ENCODE measurements at places on chromosomes 5 and 9.

- DNase-seq, result no peak
These were observed 8.6 kb upstream of the ZNF169 start for GRCh38 chr9:94250456-94250855.

DNA sequence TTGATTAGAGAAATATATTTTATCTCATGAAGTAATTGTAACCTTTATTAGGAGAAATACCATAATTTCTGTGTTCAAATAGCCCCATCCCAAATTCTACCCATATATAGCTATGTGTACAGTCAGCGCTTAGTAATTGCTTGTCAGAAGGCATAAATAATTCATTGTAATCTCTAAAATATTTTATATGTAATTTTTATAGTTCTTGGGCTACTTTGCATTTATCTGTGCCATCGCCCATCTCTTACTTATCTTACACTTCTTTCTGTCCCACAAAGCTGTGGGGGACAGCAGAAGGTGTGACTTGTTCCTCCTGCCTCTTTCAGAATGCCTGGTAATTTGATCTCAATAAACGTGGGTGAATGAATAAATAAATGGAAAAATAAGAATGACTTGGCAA is 5.5 kb downstream of the ADAMTSL1 start:
- DNase-seq, result no peak

- DNase-seq, result no peak
These were observed 68.6 kb downstream of the ERMP1 start for GRCh38 chr9:5764130-5764868.

GRCh38 chr9:123616707-123617106 is 260.7 kb downstream of the CRB2 start:
- no peak for DNase-seq

DNA sequence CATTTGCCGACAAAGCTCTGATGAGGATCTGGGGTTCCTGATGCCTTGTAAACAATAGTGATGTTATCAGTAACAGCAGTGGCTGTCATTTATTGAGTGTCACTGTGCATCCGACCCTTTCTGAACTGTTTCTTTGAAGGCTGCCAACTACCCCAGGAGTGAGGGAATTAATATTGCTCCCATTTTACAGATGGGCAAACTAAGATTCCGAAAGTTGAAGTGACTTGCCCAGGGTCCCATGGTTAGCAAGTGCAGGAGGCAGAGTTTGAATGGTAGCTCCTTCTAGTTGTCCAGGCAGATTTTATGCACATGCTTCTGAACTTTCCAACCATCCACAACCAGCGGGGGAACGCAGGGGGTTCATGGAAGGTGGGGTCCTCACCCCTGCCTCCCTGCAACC is 81.9 kb downstream of the COL27A1 start:
- DNase-seq, result no peak

DNA sequence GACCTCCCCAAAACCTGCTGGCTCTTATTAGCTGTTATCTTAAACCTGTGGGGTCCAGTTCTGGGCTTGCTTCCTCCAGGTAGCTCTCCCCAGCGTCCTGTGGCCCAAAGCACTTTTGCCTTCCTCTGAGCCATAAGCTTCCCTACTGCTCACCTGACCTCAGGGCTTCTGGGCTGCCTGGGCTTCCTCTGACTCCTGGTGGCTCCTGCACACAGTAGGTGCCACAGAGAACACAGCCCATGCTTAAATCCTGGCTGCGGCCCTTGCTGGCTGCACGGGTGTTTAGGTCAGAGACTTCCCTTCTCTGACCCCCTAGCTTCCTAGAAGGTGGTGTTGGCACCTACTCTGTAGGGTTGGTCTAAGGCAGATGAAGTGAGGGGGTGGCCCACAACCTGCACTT is 2.5 kb downstream of the RALGDS start:
- no peak for DNase-seq

DNA sequence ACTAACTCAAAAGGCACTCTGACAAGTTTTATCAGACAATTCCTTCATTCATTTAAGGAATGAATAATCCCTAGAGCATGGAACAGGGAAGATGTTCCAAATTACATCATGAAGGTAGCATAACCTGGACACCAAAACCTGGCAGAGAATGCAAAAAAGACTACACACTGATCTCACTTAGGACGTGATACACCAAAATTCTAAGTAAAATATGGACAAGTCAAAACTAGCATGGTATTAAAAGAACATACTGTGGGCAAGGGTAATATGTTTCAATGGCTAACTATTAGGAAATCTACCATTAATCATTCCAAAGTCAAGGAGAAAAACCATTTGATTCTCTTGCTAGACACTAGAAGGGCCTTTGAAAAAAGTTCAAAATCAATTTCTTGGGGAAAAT is 176.5 kb downstream of the HSPA4 start:
- no peak for DNase-seq

GRCh38 chr5:42876375-42876844 is 64.7 kb upstream of the SELENOP start:
- DNase-seq, result no peak

DNA sequence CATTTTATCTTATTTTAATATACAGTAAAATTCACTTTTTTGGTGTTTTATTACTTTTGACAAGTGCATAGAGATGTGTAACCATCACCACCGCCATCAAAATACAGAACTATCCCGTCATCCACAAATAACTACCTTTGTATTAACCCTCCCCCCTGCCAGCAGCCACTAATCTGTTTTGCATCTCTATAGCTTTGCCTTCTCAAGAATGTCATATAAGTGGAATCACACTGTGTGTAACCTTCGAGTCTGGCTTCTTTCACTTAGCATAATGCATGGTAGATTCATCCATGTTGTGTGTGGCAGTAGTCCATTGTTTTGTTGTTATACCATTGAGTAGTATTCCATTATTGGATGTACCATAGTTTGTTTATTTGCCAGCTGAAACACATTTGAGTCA is 98.8 kb downstream of the BOD1 start:
- no peak for DNase-seq

DNA sequence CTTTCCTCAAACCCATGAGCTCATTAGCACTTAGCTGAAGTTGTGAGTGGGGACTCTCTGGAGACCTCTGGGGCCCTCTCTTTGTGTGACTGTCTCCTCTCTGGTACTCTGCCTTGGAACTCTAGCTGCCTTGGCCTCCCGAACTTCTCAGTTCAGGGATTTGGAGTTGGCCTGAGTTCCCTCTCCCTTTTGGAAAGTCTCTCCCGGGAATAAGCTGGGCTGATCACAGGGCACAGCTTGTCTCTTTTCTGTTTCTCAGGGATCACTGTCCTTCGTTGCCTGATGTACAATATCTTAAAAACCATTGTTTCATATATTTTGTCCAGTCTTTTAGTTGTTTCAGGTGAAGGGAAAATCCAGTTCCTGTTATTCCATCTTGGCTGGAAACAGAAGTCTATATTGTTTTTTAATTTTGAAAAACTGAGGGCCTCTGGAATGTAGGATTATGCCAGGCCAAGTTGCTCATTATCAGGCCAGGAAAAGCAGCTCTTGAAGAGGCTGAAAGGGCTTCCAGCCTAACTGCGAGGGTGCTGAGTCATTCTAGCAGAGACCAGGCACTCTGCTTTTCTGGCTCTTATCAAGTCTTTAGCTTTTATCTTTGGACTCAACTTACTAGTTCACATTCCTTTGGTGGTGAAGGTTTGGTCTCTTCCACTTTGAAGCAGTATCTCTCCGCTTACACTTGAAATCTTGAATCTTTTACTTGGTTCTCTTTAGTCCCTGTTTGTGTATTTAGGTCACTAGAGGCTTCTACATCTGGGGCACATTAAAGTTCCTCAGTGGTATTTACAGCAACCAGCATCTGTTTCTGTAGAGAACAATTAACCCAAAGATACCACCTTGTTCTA is 8.4 kb upstream of the RGS3 start:
- DNase-seq, result no peak

DNA sequence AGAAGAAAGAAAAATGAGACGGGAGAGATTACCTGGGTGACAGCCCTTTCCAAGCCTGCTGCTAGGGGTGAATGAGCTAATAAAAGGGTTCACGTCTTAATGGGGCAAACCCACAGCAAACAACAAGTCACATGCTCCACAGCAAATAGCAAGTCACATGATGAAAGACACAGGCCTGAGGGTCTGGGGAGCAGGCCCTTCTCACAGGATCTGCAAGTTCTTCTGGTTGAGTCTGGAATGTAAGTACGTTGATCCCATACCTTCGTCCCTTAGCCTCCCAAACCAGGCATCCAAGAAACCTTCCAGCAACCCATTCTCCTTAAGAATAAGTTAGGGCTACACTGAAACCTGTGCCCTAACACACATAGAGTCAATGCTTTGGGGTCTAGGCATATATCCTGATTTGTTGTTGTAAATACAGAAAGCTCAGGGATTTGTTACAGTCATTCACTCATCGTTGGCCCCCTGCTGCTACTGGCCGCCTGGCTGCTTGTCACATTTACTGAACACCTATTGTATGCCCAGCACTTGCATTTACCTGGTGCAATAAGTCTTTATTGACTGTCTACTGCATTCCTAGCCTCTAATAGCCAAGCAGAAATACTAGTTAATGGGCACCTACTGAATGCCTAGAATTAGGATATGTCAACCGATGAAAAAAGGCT is 43.3 kb upstream of the MSX2 start:
- DNase-seq, result no peak

GRCh38 chr5:169335806-169336205 is 34.9 kb upstream of the SLIT3 start:
- no peak for DNase-seq

DNA sequence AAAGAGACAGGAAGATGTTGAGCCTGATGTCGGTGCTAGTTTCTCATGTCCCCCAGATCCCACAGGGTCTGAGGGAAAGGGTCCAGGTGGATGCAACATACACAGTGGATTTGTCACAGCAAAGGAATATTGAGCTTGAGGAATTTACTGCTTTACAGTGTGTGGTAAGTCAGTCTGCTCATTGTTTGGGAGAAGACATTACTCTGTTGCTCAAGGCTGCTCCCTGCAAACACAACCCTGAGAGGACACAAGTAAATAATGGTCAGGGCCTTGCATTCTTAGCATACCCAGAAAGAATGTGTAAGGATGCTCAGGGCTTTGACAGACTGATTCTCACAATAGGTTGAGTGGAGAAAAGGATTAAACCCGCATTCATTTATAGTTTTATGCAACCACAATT is 7.3 kb upstream of the MAN2A1 start:
- no peak for DNase-seq

- no peak for DNase-seq
These were observed 3.8 kb upstream of the PRKAA1 start for GRCh38 chr5:40801771-40802562.

DNA sequence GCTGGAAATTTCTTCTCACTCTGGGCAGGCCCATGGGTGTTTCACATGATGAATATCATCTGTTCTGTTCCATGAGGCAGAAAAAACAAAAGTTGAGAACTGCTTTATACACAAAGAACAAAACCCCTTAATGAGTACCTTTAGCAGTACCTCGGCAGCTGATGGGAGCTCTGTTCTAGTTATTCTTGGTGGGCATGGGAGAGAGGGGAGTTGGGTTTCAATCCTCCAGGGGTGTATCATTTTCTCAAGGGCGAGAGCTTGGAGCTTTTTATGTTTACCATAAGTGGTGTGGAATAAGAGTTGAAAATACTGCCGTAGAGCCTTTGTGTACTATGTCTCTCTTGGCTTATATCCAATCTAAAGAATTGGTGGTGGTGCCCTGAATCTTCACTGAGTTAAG is 103.3 kb upstream of the ZNF608 start:
- DNase-seq, result no peak
